ENCODE measurements at places on chromosomes 5 and 9.

DNA sequence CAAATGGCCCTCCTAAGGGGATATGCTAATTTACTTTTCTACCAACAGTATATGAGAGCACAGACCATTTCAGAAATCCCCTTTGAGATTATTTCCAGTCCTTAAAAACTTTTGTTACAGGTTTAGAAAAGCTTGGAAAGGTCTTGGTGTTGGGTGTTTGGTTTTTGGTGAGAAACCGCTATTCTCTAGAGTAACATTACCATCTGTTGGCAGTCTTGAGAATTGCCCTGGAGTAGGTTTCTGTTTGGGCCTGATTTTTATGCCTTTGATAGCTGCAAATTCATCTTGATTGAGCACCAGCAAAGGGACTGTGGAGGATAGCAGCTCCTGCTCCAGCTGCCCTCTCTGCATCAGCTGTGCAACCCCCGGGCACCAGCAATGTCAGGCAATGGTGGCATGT, 8.0 kb downstream of the NUDT2 start:
- no peak for DNase-seq

GRCh38 chr5:66810848-66811261, 214.7 kb downstream of the MAST4 start:
- DNase-seq: no peak

DNA sequence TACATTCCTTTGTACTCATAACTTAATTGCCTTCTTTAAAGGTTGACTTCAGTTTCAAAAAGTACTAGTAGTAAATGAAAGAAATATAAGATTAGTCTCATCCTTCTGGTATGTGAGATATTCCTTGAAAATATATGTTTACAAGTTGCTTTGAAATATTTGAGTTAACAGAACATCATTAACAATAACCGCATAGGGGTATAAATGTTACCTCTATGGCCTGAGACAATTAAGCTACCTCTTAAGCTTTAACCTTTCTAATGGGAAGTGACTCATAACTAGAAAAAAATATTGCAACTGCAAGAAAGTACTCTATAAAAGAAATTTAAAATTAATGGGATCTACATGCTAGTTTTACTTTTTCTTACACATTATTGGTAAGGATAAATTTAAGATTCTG, 399.0 kb downstream of the CDH10 start:
- DNase-seq: no peak

- no peak for DNase-seq
Measured at GRCh38 chr5:126965061-126965475, 65.3 kb downstream of the MARCHF3 start.
